ENCODE measurements at places on chromosomes 5 and 9.

DNA sequence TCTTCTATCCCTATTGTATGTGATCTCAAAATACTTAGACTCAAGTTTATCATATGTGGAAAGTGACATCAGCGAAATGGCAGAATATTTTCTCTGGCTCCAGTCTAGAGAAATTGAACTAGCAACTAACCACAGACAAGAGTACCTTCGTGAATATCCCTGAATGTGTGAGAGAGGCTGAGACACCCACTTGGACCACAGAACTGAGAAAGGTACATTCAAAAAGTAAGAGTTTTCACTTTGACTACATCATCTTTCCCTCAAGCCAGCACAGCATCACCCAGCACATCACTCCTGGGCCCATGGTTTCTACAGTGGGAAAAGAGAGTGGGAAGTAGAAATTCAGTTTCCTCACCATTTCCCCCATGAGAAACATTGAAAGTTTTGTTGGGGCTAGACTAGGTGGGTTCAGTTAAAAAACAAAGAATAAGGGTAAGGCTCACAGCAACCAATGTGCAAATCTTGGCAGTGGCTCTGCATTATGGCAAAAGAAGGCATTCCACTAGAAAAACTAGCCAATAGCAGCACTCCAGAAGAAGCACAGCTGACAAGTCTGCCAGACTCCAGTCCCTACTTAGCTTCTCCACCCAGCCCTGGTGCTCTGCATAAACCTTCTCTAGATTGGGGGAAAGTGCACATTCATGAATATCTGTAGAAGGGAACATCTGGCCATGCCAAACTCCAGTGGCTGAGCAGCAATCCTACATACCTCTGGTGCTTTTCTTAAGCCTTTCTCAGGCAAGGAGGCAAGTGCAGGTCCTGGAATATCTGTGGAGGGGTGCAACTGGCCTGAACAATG is 225.6 kb upstream of the VLDLR start:
- DNase-seq, result no peak

- no peak for DNase-seq
Measured at GRCh38 chr5:1359031-1359645, 14.2 kb upstream of the CLPTM1L start.

GRCh38 chr9:115202960-115203751 is 85.2 kb upstream of the TNC start:
- no peak for DNase-seq

- DNase-seq, result no peak
Measured at GRCh38 chr5:959581-960531, 48.7 kb upstream of the NKD2 start.
